IPS-NIHi11 (cell line): ENCODE measurements at places on chromosomes 5 and 9.
A peak's percentile ranks its signal among the peaks of the same experiment; 100 is the strongest.

DNA sequence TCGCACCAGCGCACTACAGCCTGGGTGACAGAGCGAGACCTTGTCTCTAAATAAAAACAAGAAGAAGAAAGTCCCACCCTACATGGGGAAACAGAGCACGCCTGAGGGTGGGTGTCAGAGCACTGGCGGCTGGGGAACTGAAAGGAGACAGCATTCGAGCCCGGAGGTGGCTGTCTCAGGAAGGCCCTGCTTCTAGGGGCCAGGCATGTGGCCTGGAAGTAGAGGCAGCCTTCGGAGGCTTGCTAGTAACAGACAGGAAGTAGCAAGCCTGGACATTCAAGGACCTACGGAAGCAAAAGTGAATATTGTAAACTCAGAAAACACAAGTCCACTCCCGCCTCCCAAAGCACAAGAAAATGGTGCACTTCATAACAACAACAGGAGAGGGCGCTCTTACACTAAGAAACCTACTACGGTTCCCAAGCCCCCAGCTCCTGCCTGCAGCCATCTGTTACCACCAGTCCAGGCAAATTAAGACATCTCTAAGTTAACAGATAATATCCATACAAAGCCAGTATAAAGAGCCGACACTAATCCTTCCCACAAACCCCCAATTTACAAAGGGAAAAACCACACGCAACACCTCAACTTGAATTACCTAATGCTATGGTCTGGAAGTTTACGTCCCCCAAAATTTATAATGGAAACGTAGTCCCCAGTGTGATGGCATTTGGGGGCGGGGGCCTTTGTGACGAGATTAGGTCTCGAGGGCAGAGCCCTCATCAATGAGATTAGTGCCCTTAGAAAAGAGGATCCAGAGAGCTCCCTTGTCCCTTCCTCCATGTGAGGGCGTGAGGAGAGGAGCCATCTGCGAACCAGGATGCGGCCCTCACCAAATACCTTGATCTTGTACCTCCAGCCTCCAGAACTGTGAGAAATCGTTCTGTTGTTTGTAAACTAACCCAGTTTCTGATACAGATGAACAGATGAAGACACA lies 7.7 kb downstream of the RASGEF1C start:
- peak; percentile 85 for DNase-seq

DNA sequence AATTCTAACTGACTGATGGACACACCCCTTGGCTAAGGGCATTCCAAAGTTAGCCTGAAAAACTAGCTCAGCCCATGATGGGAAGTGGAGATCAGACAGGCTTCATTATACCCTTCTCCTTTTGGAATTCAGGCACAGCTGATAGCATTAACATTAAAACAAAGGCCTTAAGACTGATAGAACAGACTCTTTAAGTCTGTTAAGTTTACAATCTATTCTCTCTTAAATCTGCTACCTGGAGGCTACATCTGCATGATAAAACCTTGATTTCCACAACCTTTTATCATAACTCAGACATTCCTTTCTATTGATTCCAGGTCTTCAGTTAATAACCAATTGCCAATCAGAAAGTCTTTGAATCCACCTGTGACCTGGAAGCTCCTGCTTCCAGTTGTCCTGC lies 281.4 kb downstream of the TUSC1 start:
- DNase-seq = peak; percentile 13

GRCh38 chr9:37453827-37454226 lies 11.4 kb downstream of the ZBTB5 start:
- DNase-seq = no peak

DNA sequence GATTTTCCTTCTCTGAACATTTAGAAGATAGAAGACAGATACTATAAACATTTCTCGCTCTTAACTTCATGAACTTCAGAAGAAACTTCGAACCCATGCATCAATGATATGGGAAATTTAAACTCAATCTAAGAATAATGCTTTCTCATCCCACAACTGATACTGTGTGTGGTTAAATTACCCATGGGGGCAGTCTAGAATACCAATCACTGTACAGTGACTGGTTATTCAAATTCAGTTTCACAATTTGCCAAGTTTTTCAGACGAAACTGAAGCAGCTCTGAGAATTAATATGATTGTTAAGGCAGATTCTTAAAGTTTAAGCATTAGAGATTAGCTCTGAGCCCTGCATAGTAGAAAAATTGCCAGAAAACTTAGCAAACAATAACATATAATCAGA lies 431.0 kb downstream of the SH3GL2 start:
- DNase-seq = no peak

DNA sequence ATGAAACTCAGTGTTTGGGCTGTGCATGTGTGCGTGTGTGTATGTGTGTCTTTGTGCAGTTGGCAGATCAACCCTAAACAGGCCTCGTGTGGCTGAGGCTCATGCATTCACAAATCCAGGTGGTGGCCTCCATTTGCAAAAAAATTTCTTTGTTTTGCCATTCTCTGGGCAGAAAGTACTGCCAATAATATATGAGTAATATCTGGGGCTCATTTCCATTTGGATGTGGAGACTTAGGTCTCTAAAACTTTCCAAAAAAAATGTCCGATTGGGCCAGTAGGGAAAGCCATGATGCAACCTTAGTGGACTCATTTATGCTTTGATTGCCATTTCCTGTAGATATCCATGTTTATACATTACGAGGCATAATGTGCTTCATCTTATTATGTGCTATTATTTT lies 77.9 kb upstream of the RPS23 start:
- DNase-seq = no peak

DNA sequence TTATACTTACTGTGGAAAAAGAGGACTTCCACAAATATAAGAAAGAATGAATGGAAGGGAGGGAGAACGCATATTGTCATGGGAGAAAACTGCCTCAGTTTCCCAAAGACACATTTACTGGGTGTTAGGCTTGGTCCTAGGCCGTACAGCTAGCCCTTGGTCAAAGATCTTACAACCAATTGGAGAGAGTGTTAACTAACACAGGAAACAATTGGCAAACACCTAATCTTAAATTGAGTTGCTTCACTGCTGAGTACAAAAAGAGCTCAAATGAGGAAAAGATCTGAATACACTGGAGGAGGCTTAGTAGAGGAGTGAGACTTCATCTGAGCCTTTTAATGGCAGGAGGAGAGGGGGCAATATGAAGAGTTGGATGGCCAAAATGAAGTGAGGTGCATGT lies 161.7 kb downstream of the GLIS3 start:
- DNase-seq = no peak

- DNase-seq = peak; percentile 83
Measured at GRCh38 chr9:87148331-87149104, 201.2 kb upstream of the GAS1 start.

GRCh38 chr5:31064215-31064614 lies 129.3 kb upstream of the CDH6 start:
- no peak for DNase-seq

- peak; percentile 43 for DNase-seq
Measured at GRCh38 chr9:32264170-32264864, 120.1 kb upstream of the ACO1 start.
